ENCODE measurements at places on chromosomes 5 and 9.

- DNase-seq = no peak
Measured at GRCh38 chr9:37302277-37302676, 120.2 kb upstream of the GRHPR start.

GRCh38 chr9:130320723-130321481, 55.3 kb downstream of the HMCN2 start:
- DNase-seq = peak; percentile 33

DNA sequence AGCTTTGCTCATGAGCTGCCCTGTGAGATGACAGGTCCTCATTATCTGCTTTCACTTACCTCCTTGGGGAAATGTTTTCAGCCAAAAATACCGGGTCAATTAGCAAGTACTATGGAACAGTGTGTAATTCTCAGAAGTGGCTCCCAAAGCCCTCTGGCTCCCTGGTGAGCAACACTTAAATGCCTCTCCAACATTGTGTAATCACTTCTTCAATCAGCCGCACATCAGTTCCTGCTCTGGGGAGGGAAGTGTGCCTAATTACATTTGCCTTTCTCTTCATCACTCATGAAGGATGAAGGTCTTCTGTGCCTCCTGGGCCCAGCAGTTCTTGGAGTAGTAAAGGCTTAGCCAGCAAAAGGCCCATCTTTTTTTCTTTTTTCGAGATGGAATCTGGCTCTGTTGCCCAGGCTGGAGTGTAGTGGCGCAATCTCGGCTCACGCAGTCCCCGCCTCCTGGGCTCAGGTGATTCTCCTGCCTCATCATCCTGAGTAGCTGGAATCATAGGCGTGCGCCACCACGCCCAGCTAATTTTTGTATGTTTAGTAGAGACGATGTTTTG, 23.1 kb downstream of the NIM1K start:
- no peak for DNase-seq

DNA sequence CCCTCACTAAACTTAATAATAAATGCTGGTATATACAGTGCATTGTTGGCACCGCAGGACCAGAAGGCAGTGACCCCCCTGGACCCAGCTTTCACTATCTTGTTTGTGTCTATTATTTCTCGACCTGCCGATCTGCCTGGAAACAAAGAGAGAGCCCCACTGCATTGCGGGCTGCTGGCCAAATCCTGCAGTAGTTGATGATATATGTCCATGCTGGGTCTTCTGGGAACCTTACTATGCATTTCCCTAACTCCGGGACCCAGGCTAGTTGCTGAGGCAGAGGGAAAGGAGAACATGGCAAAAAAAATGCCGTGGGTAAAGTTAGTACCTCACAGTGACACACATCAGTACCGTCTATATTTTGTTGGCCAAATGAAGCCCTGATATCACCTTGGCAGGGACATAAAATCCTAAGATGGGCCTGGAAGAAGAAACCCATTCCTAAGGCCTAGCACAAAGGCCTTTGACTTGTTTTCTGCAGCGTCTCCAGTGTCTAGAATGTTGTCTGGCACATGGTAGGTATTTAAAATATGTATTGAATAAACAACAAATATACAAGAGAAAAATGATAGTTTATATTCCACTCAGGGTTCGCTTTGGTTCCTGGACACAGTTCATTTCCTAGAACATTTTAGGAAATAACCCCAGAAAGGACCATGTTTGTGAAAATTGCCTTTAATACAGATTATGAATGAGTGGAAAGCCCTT, 46.1 kb downstream of the NMUR2 start:
- no peak for DNase-seq

- DNase-seq = no peak
Measured at GRCh38 chr5:57859626-57860025, 377.0 kb upstream of the ACTBL2 start.

- DNase-seq = no peak
Measured at GRCh38 chr5:176675676-176676360, 28.5 kb downstream of the TSPAN17 start.

- DNase-seq = peak; percentile 93
Measured at GRCh38 chr9:104868687-104869404, 59.1 kb downstream of the ABCA1 start.

- DNase-seq = peak; percentile 53
Measured at GRCh38 chr9:110742741-110743371, 74.3 kb downstream of the MUSK start.

- no peak for DNase-seq
Measured at GRCh38 chr5:52875827-52876226, 88.1 kb downstream of the ITGA1 start.
